ENCODE measurements at places on chromosomes 4 and X.

- no peak for DNase-seq
These were observed 161.7 kb upstream of the RPL34 start for GRCh38 chr4:108458681-108459080.

DNA sequence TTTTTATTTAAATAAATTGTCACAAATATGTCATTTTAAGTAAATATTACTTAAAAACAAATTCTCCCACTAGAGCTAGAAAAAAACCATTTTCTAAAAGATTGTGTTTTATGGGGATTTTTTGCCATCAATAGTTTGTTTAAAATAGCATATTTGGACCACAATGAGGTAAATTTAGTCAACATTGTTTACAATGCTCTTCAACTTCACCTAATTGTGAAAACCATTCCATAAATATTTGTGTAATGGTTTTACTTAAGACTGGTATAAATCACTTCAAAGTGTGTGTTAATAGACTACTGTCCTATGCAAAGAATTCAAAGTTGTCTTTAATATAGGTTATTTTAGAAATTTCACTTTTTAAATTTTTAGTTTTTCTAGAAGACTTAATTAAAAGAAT is 1004.2 kb downstream of the PCDH18 start:
- DNase-seq = no peak

DNA sequence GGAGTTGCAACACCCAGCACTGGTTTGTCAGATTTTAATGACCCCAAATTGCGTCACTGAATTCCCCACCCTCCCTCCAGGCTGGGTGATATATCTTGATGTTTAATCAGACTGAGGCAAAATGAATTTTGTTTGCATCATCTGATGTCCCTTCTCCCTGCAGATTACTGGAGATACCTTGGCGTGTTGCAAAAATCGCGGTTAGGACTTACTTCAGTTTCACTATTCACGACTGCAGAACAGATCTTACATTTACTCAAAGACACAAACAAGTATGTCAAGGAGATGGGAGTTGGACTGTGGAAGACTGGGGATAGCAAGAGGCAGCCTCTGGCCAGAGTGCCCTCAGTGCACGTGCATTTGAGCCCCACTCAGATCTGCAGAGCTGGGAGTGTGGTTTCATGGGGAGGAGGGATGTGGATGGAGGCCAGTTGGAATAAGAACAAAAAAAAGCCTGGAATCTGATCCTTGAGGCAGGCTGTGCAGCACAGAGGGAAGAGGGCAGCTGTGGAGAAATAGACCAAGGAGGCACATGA is 92.2 kb upstream of the MTM1 start:
- DNase-seq = no peak

GRCh38 chr4:87749883-87750282 is 49.5 kb upstream of the IBSP start:
- DNase-seq = no peak

GRCh38 chr4:7186031-7186430 is 6.3 kb upstream of the SORCS2 start:
- no peak for DNase-seq

DNA sequence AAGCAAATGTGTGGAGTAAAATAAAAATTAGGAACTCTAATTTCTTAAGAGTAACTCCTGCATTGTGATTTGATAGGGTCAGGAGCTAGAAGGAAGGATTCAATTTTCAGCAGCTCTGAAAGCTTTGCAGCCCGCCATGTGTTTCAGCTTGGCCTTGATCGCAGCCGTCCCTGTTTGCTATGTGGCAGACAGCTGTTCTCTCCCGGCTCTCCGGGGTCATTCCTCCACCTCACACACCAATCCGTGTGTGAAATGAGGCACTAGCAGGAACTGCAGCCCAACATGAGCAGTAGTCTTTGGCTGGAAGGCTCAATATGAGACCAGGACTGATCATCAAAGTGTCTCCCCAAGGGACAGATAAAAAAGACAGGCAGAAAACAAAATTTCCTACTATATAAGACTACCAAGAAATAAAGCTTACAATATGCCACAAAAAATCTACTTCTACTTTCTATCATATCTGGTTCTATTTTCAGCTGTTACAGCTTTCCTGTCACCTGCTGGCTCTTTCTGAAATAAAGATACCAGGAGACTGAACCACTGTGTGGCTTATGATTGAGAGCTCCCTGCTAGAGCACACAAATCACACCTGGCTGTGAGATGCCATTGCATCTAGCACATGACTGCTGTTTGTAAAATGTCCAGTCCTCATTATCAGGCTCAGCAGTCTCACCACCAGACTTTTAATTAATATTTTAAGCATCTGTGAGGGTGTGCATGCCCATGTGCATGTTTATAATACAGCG is 44.1 kb upstream of the SEC24B start:
- DNase-seq = no peak

DNA sequence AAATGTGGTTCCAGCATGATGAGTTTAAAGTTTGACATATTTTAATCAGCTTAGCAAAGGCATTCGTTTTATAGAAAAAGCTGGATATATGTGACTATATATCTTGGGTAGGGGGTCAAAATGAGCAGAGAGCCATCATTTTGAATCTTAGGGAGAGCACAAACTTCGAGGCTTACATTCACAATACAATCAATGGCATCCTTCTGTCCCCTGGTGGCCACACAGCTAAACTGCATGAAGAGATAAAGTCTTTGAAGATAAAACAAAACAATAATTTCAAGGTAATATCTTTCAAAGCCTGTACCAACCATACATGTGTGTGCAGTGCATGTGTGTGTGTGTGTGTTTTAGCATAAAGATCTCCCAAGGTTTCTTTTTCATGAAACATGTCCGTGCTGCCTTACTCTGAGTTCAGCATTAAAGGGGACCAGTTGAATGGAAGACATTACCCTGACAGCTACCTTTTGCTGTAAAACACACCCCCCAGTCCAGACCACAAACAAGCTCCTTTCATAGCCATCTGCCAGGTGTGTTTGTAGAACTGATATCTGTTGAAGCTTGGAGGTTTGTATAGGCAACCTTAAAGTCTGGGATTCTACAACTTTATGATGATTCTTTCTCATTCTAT is 22.0 kb downstream of the DYNLT3 start:
- DNase-seq = peak; percentile 9

DNA sequence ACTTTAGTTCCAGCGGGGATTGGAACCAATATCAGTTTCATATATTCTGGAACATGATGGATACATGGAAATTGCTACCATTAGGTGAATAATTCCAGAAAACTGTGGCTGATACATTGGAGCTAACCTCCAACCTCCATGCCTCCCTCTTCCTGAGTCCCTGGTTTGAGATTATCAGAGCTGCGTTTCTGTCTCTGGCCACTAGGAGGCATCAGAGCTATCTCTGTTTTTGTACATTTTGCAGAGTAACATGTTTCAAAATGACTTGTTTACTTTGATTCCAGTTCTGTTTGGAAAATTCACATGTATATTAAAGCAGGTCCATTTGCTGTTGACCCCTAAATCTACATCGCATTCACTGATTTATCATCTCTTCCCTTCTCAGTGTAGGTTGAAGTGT is 2.4 kb upstream of the RAB40AL start:
- DNase-seq = no peak

DNA sequence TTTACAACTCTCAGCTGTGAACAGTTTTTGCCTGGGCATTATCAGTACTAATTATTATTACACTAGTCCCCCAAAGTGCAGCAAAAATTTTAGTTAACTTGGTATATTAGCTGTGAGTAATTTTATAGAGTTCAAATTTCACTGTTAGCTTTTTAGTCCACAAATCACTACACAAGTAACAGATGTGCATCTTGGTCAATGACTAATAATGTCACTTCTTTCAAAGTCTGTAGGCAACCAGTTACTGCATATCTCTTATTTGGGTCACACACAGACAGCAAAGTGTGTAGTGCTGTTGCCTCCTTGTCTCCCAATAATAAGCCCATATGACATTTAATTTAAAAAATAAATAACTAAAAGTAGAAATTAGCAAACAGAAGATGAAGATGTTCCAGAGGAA is 159.9 kb downstream of the SCFD2 start:
- no peak for DNase-seq

GRCh38 chrX:9582956-9583355 is 118.1 kb downstream of the TBL1X start:
- no peak for DNase-seq

DNA sequence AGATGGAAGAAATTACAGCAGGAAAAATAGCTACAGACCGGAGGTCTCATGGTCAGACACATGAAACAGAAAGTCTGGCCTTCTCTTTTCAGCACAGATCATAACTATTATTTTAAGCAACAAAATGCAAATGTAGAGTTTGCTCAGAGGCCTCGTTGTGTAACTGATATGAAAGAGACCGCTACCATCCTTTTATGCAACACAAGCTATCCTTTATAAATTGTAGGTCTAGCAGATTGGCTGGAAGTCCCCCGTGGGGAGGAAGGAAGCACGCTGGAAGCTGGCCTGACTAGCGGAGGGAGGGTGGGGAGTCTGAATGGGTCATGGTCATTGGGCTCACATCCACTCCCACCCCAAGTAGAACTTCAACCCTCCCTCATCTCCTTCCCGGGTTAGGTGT is 27.7 kb downstream of the DMP1 start:
- no peak for DNase-seq

DNA sequence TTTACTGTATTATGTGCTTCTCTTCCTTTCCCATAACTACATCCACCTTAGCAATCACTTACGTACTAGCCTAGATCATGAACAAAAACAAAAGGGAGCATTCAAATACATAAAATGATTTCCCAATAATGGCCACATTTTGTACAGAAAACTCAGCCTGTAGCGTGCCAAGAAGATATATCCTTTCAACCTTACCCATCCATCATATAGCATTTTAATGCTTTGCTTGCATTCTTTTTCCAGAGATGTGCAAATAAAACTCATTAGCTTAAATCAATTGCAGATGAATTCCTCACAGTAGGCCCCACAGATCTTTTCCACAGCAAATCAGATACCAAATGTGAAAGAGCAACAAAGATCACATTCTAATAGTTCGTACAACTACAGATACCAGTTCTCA is 20.8 kb downstream of the GRSF1 start:
- no peak for DNase-seq

DNA sequence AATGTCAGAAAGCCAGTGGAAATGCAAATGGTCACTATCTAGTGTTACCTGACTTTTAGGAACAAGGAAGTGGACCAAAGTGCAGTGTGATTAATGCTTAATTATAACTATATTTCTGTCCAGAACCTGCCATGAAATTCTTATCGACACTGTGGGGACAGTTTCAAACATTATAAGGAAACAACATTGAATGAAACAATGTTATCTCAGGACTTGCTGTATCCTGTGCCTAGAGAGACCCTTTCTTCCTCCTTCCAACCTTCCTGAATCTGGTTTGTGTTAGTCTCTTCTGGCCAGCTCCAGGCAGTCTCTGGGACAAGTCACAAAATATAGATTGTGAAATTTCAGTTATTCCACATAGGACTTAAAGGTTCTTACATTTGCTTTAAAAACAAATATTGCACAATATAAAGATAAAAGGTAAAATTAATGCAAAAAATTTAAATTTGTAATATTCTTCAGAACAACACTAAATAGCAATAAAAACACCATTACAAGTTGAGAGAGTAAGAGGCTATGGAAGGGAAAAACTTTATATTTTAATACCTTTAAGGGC is 203.4 kb downstream of the ZNF674 start:
- no peak for DNase-seq

GRCh38 chr4:36285784-36286480 is 4.5 kb downstream of the DTHD1 start:
- no peak for DNase-seq

DNA sequence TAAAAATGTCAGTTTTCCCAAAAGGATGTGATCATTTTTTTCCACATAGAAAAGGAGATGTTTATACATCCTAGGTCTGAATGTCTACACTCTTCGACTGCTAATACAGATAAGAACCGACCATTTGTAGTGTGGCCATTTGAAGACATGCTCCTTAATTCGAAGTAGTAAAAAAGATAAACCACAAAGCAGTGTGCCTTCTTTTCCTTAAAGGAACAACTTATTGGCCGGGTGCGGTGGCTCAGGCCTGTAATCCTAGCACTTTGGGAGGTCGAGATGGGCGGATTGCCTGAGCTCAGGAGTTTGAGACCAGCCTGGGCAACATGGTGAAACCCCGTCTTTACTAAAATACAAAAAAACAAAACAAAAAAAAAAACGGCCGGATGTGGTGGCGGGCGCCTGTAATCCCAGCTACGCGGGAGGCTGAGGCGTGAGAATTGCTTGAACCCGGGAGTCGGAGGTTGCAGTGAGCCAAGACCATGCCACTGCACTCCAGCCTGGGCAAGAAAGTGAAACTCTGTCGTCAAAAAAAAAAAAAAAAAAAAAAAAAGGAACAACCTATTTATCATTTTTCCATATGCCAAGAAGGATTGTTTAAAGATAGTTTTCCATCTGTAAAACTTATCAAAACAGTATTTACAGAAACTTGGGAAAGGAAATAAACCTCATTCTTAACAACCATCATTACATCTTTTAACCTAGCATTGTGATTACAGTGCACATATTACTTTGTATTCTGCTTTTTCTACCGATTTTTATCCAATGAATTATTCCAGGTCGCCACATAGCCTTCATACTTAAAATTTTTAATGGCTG is 2.6 kb downstream of the INTS6L start:
- DNase-seq = no peak

- DNase-seq = no peak
These were observed 66.8 kb upstream of the TMEM164 start for GRCh38 chrX:109936114-109936513.

- DNase-seq = no peak
These were observed 202.2 kb upstream of the GPRIN3 start for GRCh38 chr4:89509708-89510281.

DNA sequence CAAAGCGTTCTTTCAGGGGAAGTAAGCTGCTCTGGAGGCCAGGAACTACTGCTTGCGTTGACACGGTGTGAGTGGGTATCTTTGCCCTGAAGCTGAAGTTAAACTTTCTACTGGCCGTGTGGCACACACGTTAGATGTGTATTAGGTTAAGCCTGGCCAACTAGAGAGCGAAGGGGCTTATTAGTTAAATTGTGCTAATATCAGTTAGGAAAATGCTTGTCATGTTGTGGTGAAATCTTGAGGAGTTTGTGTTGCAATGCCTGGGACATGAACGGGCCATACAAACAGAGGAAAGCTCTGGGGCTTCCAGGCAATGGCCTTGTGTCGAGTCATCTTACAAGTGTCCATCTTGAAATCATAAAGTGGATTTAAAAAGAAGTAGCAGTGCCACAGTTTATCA is 62.6 kb downstream of the NSUN7 start:
- DNase-seq = no peak

DNA sequence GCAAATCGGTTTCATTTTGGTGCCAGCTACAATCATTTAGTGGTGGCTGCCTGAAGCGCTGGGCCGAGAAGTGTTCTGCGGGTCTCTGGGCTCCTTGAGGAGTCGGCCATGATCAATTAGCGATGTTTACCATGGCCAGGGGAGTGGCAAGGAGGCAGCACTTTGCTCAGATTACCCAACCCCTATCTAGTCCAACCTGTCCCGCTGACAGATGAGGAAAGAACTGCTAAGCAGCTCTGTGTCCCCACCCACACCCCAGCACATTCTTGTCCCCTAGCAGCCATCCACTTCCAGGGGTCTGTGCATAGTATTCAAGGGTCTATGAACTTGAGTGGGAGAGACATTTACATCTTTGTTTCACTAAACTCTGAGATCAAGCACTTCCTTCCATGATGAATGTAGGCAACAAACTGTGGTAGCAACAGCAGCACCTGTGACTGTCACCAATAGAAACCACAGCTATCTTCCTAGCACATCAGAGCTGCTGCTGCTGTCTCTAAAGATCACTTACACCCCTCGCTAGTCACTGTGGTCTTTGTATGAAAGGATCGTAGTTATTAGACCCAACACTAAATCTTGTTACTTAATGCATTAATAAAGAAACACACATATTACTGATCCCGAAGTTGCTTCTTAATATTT is 331.6 kb downstream of the BCOR start:
- no peak for DNase-seq

All from stimulated activated CD8-positive, alpha-beta memory T cell treated with anti-CD3 and anti-CD28 coated beads, Interleukin-4, amount 100 ng/mL, for 1 hour (primary cell).